Heart left ventricle (tissue), 16 donors: ENCODE measurements at places on chromosomes 1 and 21. TPM values are rescaled to one million over a fixed set of nuclear protein-coding genes. Genes with fewer than 3 reads are reported as not detected.

- no peak for DNase-seq
These were observed 20.4 kb downstream of the CDC7 start for GRCh38 chr1:91520942-91521507.

DNA sequence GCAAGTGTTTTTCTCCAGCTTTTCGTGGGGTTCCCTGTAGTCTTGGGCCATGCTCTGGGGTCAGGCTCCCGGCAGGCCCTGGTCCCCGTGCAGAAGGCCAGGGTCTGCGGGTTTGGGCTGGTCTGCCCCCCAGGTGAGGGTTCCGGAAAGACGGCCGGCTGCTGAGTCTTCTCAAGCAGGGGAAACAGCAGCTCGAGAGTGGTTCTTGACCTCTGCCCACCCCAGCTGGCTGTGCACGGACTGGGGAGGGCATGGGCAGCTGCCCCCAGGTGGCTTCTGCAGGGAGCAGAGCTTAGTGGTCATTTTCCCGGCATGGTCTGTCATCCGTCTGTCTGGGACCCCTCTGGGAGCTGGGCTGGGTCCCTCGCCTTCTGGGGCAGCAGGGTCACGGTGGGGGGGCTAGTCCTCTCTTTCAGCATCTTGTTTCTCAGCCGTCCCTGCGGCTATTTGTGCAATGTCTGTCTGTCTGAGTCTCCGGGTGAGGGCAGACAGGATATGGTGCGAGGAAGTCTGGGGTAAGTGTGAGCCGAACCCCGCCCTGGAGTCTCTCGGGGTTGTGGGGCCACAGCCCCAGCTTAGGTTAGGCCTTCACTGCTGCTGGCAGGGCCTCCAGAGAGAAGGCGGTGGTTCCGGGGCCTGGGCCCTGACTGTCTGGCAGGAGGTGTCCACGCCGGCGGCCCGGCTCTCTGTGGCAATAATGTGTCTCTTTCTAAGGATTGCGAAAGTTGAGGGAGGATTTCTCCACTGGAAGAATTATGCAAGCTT is 6.1 kb downstream of the SKI start:
- DNase-seq, result peak; percentile 71

DNA sequence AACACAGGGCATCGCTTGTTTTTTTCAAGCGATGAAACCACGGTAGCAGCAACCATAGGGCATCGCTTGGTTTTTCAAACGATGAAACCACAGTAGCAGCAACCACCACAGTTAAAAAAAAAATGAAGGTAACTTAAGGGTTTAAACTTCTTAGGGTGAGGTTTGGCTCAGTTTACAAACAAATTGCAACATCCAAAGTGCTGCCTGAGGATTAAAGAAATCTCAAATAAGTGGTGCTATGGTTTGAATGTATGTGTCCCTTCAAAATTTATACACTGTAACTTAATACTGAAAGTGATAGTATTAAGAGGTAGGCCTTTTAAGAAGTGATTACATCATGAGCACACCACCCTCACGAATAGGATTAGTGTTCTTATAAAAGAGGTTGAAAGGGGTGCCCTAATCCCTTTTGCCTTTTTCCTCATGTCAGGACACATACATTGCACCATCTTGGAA is 6.4 kb upstream of the GBP5 start:
- no peak for DNase-seq

GRCh38 chr1:61013189-61013945 is 69.0 kb upstream of the NFIA start:
- no peak for DNase-seq

GRCh38 chr1:185375583-185375982 is 58.5 kb upstream of the IVNS1ABP start:
- DNase-seq, result peak; percentile 20

- no peak for DNase-seq
These were observed 20.0 kb downstream of the SORT1 start for GRCh38 chr1:109377698-109378097.

GRCh38 chr1:87329051-87329525 is 408 bp downstream of the LMO4 start:
- DNase-seq, result peak; percentile 46

DNA sequence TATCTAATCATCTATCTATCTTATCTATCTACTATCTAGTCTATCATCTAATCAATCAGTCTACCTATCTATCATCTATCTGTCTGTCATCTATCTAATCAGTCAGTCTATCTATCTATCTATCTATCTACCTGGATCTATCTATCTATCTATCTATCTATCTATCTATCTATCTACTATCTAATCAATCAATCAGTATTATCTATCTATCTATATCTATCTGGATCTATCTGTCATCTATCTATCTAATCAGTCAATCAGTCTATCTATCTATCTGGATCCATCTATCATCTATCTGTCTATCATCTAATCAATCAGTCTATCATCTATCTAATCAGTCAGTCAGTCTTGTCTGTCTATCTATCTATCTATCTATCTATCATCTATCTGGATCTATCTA is 26.9 kb upstream of the C1orf174 start:
- DNase-seq, result no peak

Gene MYOM3
- total RNA-seq, result 344 TPM

Gene NBPF26
- 7.5 TPM for total RNA-seq

Gene CTH
- 2.2 TPM for total RNA-seq

Gene AKR7A3
- total RNA-seq, result not detected
